Globus pallidus (tissue), 1 donor: ENCODE measurements at places on chromosomes 16 and 17.
A peak's percentile ranks its signal among the peaks of the same experiment; 100 is the strongest.

DNA sequence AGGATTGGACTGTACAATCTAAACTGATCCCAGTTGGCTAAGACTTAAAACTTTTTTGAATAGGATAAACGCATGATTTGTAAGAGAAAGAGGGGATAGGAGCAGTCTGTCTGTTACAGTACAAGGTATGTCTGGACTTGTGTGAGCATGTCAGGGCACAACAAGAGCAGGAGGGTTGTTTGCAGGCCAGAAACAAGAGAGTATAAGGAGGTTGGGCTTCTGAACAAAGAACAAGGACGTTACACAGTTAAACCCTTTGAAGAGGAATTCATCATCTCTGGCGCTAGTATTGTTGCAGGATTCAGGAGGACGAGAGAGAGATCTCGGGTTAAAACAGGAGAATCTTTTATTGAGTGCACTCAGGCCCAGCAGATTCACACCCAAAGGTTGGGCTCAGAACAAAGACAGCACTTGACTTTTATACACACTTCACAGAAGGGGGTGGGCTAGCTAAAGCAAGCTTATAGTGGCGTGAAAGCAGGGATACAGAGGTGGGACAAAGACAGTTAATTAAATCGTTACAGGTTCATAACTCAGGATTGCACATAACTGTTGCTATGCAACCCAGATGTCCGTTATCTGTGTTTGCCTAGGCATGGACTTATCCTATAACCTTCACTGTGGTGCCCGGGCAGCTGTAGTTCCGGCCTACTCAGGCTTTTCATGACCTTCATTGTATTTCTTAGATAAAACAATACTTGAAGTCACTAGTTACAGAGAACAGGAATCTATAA, 34.3 kb downstream of the SEC14L1 start:
- no peak for DNase-seq

GRCh38 chr17:73603971-73604370, 40.3 kb downstream of the SDK2 start:
- no peak for DNase-seq

- DNase-seq, result no peak
Observed at GRCh38 chr16:19479302-19479721, 42.6 kb downstream of the GDE1 start.

- no peak for DNase-seq
Observed at GRCh38 chr17:8426094-8426720, 9.5 kb upstream of the NDEL1 start.

DNA sequence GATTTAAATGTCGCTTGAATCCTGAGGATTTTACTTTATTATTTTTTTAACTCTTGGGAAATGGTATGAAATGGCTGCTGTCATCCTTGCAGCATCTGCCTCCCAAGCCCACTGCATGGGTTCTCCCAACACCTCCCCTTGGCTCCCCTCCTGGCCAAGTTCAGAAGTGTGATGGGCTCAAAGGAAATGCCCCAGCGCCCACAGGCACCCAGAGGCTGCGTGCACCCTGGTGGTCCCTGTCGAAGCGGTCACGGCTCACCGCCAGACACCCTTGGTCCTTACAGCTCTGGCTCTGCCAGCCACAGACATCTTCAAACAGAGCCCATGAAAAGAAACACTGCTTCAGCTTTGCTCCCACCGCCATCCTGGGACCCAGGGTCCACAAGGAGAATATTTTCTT, 334.7 kb downstream of the SOX9 start:
- no peak for DNase-seq

DNA sequence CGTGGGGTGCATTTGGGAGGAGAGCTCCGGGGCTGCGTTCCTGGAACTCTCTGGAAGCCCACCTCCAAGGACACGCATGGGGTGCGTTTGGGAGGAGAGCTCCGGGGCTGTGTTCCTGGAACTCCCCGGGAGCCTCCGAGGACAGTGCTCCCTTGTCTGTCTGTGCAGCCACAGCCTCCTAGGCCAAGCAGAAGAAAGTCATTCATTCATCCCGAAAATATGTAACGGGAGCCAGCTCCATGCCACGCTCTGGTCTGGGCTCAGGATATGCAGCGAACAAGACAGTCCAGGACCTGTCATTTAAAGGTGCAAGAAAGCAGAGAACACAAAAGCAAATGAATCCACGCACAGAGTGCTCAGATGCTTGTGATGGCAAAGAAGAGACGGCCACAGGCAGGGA, 7.9 kb downstream of the ENPP7 start:
- DNase-seq, result no peak

DNA sequence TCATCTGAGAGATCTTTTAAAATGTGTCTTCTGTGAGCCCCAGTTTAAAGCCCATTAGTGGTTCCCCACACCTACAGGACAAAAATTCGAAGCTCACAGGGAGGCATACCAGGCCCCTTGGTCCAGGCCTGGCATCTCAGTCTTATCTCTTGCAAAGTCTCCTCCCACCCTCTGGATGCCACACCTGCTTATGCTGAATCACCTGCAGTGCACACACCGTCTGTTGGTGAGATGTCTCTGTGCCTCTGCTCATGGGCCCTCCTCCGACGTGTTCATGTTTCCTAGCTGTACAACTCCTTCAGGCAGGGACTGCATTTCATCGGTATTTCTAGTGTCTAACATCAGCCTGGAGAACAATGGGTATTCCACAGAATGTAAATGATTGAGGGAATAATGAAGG, 41.6 kb downstream of the RNF157 start:
- DNase-seq, result no peak

- peak; percentile 98 for DNase-seq
Observed at GRCh38 chr16:57270221-57271062, 14.0 kb downstream of the PLLP start.

- no peak for DNase-seq
Observed at GRCh38 chr17:9845306-9845705, 19.6 kb downstream of the GLP2R start.

DNA sequence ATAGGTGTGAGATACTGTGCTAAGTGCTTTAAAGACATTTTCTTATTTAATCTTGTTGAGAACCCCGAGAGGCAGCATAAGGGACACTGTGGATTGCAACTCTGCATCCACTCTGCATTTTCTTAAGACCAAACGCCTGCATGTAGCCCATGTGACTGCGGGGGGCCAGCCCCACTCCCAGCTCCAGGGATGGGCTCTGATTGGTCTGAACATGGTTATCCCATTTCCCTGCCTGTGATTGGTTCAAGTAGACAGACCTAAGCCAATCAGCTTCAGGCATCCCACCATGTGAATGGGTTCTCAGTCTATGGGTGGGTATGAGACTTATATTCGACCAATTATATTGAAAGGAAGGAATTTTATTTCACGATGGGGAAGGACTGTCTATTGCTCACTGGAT, 33.2 kb upstream of the USP7 start:
- DNase-seq, result no peak

DNA sequence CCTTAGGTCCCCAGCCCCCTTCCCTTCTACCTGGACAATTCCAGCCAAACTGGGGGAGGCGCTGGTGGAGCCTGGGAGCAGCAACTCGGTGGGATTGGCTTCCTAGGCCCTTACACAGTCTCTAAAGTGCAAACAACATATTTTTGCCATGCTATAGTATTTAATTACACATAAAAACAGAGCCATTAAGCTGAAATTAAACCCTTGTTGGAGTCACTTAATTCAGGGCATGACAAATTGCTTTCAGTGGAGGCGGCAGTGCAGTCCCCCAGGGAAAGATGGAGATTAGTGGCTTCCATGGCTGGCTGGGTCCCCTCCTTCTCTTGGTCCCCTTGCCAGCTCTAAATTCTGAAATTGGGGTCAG, 17.3 kb downstream of the IGFBP4 start:
- no peak for DNase-seq
